ENCODE measurements at places on chromosomes 11 and 22.

GRCh38 chr11:22640862-22641261 lies 15.2 kb upstream of the FANCF start:
- no peak for DNase-seq

DNA sequence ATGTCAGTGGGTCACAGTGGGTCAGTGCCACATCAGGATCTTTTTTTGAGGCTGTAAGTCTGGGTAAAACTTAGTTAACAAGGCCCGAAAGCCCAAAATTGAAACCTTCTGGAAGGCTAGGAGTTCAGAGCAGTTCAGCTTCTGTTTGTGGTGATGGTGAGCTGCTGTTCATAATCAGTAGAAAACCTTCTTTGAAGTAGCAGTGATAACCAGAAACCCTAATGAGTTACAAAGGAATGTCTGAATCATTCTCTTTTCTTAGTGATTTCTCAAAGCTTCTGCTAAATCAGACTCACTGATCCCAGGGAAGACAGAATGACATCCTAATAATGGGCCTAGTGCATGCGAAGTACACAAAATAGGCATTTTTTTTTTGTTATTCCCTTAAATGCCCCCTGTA lies 124.7 kb downstream of the PARVA start:
- no peak for DNase-seq

DNA sequence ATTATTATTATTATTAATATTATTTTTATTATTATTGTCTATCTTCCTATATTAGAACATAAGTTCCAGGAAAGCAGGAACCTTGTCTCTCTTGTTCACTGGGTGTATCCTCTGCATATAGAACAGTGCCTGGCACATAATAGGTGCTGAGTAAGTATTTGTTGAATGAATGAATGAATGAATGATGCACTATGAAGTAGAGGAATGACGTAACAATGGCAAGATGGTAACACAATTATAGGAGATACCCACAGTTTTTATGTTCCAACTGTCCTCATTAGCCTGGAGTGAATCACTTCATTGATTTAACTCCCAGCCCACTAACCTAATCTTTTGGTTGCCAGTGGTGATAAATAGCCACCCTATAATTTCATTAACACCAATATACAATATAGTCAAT lies 2.1 kb downstream of the KDM4D start:
- DNase-seq, result no peak

DNA sequence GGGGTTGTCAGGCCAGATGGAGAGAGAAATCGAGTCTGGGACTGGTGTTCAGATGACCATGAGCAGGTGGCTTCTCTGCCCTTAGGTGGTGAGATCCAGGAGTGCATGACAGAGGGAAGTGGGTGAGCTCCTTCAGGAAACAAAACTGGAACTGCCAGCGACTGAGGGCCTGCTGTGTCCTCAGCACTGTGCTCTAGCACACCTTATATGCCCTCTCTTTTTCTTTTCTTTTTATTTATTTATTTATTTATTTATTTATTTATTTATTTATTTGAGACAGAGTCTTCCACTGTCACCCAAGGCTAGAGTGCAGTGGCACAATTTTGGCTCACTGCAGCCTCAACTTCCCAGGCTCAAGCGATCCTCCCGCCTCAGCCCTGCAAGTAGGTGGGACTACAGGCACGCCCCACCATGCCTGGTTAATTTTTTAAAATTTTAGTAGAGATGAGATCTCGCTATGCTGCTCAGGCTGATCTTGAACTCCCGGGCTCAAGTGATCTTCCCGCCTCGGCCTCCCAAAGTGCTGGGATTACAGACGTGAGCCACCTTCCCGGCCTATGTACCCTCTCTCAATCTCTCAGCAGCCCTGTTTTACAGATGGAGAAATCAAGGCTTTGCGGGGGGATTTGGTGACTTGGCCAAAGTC lies 14.8 kb upstream of the RASD2 start:
- DNase-seq, result no peak

DNA sequence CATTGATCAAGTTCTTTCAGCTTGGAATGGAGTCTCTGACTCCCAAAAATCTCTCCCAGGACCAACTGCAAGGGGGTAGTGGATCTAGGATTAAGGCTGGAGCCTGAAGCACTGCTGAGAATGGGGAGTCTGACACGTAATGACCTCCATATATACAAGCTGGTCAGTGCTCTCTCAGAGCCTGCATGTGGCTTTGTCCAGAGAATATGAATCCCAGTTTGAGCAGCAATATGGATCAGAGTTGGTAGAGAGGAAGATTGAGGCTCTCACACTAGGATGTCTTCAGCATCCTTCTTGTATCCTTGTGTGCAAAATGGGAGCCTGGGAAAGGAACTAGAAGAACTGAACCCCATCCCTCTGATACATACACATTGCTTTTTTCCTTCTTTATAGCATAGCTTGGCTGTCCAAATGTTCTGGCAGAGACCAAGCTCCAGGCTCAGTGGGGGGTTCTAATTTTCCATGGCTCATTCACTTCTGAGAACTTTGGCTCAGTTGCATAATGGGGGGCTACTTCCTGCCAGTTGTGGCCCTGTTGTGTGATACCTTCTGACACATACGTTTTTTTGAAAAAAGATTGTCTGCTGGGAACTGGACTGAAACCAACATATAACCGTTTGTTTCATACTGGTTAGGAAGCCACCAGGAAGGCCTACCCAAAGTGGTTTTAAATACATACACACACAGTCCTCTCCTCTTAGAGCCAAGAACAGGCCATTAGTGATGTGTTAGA lies 138.2 kb downstream of the ETS1 start:
- no peak for DNase-seq

GRCh38 chr11:128492903-128493569 lies 94.3 kb downstream of the ETS1 start:
- DNase-seq, result no peak
